ENCODE measurements at places on chromosomes 7 and 10. TPM values are rescaled to one million over a fixed set of nuclear protein-coding genes. Genes with fewer than 3 reads are reported as not detected.

GRCh38 chr7:3232228-3232627 lies 68.8 kb upstream of the SDK1 start:
- DNase-seq = no peak

DNA sequence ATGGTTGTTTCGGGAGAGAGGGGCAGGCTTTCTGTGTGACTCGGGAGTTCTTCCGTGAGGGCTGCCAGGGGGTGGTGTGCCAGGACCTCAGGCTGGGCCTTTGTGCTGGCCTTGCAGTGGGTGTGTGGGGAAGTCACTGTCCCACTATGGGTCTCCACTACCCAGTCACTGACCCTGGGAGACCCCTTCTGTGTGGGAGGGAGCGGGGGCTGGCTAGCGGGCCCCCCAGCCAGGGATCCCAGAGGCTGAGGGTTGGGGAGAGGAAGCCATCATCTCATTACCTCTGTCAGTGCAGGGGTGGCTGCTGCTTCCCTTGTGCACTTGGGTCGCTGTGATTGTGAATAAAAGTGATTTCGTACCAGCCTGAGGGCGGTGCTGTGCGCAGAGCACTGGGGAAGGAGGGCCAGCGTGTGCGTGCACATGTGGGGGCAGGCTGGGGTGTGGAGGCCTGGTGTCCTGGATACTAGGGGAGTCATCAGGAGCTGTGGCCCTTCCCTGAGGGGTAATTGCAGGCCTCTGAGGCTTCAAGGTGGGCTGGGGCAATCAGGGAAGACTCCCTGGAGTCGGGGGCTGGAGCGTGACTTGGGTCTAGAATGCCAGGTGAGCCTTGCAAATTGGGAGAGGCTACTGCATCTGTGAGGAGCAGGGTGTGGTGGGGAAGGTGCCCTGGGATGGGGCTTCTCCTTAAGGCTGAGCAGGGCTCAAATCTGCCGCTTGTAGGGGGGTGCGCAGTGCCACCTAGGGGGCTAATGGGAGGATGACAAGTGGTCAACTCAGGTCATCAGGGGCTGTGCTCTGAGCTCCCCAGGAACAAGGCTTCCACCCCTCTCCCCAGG lies 98.9 kb downstream of the NEURL1 start:
- no peak for DNase-seq

GRCh38 chr7:128666200-128666599 lies 5.9 kb upstream of the GARIN1A start:
- DNase-seq = no peak

DNA sequence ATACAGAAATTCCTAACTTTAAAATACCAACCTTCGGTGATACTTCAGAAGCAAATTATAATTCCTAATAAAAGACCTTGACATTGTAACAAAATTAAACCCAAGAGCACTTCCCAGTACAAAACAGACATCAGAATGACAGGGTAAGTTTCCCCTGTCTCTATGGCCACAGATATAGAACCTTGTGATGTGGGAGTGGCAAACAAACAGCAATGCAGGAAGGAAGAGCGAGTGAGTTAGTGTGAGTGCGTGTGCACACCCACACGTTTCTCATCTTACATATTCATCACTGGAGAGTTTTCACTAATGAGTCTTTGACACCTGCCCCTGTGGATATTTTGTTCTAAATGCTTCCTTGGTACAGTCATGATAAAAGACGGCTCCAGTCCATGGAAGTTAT lies 72.2 kb downstream of the VWC2 start:
- DNase-seq = no peak

DNA sequence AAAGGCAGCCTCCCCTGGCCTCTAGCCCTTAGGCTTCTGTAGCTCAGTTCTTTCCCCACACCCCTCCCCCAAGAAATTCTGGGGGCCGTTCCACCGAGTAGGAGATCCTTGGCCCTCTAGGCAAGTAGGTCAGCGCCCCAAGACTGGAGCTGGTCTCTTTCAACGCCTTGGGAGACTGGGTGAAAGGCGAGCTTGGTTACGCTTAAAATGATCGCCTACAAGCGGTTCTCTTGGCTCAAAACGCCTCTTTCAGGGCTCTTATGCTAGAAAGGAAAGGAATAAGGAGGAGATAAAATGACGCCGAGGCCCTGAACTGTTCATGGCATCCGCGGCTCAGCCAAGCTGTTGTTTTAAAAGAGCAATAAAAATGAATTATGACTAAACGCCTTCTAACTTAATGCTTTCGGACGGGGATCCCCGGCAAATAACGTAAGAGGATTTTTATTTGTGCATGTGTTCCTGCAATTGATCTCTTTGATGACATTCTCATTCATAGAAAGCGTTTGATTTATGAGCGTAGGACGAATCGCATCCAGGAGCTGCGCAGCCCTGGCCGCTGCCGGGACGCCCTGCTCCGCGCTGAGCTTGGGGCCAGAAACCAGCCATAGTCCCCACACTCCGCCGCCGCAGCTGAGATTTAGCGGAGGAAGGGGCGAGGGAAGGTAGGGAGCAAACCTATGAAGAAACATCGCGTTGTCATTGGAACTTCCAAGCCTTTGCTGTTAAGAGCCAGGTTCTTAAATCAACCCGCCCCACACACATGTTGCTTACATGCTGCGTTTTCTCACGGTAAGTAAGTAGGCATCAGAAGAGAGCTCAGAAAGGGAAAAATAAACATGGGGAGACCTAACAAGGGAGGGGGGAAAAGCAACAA lies 3.0 kb upstream of the HOXA1 start:
- no peak for DNase-seq

GRCh38 chr10:73810735-73811465 lies 498 bp downstream of the NDST2 start:
- no peak for DNase-seq

GRCh38 chr10:70832852-70833528 lies 17.2 kb downstream of the SGPL1 start:
- peak; percentile 55 for DNase-seq

The MEPCE gene
- 10.1 TPM for polyA plus RNA-seq

The DYNC1I1 gene
- polyA plus RNA-seq = 0.06 TPM

The CYP2C19 gene
- polyA plus RNA-seq = not detected
